Activated CD4-positive, alpha-beta T cell treated with anti-CD3 and anti-CD28 coated beads, Interleukin-2, amount 50 U/mL, for 4 hours (primary cell): ENCODE measurements at places on chromosomes 3 and 15.

GRCh38 chr3:194472290-194472920, 14.4 kb downstream of the ATP13A3 start:
- DNase-seq: no peak

DNA sequence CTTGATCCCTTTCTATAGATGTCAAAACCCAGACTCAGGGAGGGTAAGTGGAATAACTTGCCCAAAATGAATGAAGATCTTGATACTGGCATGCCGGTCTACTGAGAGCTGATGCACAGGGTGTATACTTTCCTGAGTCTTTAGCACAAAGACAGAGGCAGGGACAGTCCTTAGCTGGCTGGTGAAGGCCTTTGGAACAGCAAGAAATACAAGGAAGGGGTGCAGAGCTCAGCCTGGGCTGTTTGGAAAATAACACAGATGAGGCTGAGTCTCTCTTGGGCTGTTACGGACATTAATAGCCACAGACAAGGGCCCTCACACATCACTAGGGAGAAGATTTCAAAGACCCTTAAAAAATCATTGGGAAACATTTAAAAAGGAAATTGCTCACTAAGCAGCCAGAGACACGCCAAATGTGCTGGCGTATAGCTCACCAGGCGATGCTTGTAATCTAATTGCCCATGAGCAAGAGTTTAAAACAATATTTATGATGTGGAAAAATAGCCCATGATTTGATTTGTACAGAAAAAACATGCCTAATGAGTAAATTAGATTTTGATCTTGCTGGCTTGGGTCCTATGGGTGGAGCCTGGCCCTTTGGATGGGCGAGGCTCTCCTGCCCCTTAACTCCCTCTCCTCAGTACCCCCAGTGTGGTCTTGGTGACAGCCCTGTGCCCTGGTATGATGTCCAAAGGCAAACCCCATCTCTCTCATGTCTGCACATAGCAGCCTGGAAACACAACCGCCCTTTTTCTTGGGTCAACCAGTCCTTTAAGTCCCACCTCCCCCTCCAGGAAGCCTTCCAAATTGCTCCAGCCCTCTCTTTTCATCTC, 81.8 kb upstream of the MRPS22 start:
- no peak for DNase-seq

- DNase-seq: no peak
Observed at GRCh38 chr15:68794307-68794706, 26.4 kb downstream of the ANP32A start.

GRCh38 chr15:31236184-31237042, 90.2 kb upstream of the KLF13 start:
- DNase-seq: no peak

GRCh38 chr3:49536875-49537533, 17.3 kb upstream of the BSN start:
- DNase-seq: no peak

DNA sequence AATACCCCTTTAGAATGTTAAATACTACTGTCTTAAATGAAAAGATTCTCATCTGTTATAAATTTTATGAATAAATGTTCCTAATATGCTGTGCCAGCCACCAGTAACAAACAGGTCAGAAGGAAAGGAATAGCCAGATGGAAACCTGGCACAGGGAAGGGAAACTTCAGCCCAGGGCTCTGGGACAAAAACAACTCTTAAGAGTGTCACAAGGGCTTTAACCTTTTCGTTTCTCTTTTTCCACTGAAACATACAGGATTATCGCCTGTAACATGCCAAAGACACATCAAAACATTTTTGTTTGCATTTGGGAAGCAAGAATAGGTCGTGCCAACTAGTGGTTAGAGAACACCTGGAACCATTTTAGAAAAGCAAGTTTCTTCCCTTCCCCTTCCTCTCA, 109.0 kb upstream of the NEDD4 start:
- no peak for DNase-seq

DNA sequence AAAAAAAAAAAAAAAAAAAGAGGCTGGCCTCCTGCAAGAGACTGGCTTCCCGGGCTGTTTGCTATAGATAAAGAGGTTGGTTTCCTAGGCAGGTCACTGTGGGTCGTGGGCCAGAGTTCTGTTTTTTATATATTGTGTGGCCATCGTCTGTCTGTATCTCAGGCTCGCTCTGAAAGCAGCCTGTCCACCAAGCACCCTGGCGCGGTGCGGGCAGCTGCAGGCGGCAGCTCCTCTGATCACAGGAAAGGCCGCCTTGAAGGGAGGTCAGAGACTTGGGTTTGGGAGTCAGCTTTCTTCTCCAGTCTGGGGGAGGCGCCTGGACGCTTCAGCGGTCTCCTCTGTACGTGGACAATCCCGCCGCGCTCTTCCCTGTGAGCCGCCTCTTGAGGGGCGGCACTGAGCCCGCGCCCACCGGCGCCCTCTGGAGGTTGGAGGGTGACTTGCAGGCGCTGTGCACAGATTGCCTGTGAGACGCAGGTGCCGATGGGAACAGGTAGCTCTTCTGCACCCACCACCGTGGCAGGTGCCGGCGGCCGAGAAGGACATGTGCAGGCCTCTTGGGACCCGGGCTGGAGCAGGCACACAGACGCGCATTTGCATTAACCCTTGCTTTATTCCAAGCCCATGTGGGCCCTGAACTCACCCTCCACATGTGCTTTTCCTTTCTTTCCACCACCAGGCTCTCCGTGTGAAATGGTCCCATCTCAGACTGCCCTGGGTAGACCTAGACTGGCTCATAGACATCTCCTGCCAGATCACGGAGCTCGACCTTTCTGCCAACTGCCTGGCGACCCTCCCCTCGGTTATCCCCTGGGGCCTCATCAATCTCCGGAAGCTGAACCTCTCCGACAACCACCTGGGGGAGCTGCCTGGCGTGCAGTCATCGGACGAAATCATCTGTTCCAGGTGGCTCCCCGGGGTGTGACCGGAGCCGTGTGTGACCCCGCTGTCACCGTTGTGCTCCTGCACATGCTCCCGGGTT, 89.3 kb downstream of the LRRK1 start:
- DNase-seq: peak; percentile 81
